ENCODE measurements at places on chromosomes 1 and 21.

GRCh38 chr21:30733026-30733425 is 14.0 kb downstream of the KRTAP21-2 start:
- DNase-seq: no peak

GRCh38 chr1:98342566-98342965 is 319.0 kb upstream of the SNX7 start:
- no peak for DNase-seq

- no peak for DNase-seq
Measured at GRCh38 chr1:38420666-38421065, 374.1 kb upstream of the POU3F1 start.

GRCh38 chr1:25520446-25521061 is 22.9 kb upstream of the LDLRAP1 start:
- peak; percentile 74 for DNase-seq

GRCh38 chr1:23562137-23562876 is 3.0 kb upstream of the ID3 start:
- no peak for DNase-seq

All from CD4-positive, alpha-beta T cell treated with Interleukin-6 at 100 ng/mL for 8 hours (primary cell).